ENCODE measurements at places on chromosomes 1 and 21. TPM values are rescaled to one million over a fixed set of nuclear protein-coding genes. Genes with fewer than 3 reads are reported as not detected.

TMEM61 gene
- 0.34 TPM for total RNA-seq

GBP4 gene
- 0.02 TPM for total RNA-seq

A3GALT2 gene
- total RNA-seq, result not detected

HHIPL2 gene
- 9.8 TPM for total RNA-seq

NECTIN4 gene
- total RNA-seq, result 2.2 TPM
